GM18507 (cell line): ENCODE measurements at places on chromosomes 3 and 15.

GRCh38 chr3:112048911-112049310, 14.4 kb downstream of the TMPRSS7 start:
- DNase-seq, result no peak

DNA sequence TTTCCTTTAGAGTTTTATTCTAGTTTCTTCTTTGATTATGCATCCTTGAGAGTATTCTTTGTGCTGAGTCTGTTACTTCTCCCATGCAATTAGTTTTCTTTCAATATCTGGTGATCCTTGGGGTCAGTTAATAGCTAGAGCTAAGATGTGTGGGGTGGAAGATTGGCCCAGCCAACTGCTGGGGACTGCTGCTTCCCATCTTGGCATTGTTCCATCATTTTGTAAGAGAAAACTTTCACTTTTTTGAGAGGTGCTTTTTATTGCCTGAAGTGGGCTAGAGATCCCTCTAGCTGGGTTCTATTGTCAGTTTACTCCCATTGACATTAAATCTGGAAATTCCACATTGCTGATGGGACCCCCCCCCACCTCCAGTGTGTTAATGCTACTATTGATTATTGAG, 15.4 kb downstream of the BCL2L10 start:
- no peak for DNase-seq

- no peak for DNase-seq
Observed at GRCh38 chr3:69613286-69613685, 126.0 kb upstream of the MITF start.

DNA sequence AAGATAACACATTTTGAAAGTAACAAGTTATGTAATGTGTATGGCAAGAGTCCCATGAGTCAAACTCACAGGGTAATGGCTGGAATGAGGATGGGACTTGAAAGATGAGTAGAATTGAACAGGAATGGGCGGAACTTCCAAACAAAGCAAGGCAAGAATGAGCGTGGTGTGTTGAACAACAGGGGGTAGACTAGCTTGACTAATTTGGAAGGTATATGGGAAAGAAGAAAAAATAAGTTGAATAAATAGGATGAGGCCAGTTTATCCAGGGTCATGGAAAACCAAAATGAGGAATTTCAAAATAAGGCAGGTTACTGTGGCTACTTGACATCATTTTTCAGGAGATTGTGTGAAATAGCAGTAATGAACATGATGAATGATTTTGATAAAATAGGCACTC, 2.5 kb upstream of the DPH6 start:
- DNase-seq, result no peak

DNA sequence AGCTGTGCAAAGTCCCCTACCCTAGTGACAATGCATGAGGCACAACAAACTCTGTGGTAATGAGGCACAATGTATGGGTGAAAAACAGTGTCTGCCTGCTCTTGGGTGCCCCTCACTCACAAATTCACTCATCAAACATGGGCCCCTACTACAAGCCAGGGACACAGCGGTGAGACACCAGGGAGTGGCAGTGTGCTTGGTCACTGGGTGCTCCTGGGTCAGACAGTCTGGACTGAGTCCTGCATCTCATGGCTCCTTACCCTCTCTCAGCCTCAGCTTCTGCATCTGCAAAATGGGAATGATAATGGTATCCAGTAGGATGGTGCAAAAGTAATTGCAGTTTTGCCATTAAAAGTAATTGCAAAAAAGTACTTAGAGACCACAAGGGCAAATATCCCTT, 184.7 kb downstream of the MEGF11 start:
- no peak for DNase-seq

DNA sequence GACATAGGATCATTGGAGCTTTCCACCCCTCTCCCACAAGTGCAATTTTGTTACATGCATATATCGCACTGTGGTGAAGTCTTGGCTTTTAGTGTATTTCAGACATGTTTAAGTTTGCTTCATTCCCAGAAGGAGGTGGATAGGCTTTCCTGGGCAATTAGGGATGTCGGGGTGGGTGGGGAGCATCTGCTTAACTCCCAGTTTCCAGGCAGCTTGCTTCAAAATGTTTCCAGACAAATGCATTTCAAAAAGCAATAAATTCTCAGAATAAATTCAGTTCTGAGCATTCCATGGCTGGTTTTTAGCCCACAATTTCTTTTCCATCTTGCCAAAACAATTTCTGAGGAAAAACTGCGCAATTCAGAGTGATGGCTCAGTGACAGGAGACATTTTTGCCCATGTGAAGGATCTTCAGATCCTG, 227.7 kb upstream of the ZPLD1 start:
- no peak for DNase-seq

- no peak for DNase-seq
Observed at GRCh38 chr15:38650384-38650783, 85.8 kb upstream of the RASGRP1 start.

- DNase-seq, result no peak
Observed at GRCh38 chr3:35968043-35968622, 328.8 kb downstream of the ARPP21 start.

- no peak for DNase-seq
Observed at GRCh38 chr3:148648685-148649352, 48.9 kb upstream of the AGTR1 start.

GRCh38 chr3:40191850-40192448, 117.6 kb upstream of the EIF1B start:
- peak; percentile 26 for DNase-seq

GRCh38 chr3:51436998-51437639, 46.0 kb downstream of the RBM15B start:
- no peak for DNase-seq

DNA sequence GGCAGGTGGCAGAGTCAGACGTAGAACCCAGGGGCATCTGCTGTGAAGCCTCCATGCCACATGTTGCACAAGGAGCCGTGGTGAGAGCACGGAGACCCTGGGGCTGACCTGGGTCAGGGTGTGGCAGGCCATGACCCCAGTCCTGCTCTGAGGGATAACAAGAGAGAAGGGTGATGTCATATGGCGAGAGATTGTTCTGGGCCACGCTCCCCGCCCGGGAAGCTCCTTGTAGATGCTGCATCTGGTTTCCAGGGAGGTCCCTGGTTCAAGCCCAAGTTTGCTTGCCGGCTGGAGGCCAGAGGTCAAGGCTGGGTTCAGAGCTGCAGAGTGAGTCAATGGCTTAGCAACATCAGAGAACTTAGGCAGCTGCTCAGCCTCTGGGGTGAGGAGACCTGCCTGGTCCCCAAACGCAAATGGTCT, 17.3 kb downstream of the FGD5 start:
- no peak for DNase-seq

GRCh38 chr15:84819291-84819768, 2.2 kb downstream of the ALPK3 start:
- DNase-seq, result no peak

DNA sequence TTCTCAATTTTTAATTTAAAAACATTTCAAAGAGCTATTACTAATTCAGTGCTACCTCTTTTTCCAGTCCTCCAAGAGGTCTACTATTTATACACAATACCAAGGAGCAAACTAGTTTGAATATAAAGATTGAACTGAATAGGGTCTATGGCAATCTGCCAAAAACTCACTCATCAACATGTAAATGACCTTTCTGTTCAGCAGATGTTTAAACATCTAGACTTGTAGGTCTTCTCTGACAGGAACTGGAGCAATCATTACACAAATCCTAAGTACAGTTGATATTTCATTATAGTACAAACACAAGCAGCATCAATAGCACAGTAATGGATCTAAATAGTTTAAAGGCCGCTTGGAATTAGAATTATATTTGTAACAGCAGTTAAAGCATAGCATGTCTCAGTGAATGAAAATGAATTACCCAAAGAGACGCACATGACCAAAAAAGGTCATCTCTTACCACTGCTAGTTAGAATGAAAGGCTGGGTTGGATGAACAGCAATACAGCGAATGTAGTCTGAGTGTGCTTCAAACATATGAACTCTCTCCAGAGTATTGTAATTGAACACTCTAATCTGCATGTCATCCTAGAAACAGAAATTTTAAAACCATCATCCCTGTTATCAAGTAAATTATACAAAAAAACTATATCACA, 10.7 kb downstream of the COPB2 start:
- DNase-seq, result no peak

GRCh38 chr3:105837143-105837740, 31.6 kb downstream of the CBLB start:
- peak; percentile 50 for DNase-seq

DNA sequence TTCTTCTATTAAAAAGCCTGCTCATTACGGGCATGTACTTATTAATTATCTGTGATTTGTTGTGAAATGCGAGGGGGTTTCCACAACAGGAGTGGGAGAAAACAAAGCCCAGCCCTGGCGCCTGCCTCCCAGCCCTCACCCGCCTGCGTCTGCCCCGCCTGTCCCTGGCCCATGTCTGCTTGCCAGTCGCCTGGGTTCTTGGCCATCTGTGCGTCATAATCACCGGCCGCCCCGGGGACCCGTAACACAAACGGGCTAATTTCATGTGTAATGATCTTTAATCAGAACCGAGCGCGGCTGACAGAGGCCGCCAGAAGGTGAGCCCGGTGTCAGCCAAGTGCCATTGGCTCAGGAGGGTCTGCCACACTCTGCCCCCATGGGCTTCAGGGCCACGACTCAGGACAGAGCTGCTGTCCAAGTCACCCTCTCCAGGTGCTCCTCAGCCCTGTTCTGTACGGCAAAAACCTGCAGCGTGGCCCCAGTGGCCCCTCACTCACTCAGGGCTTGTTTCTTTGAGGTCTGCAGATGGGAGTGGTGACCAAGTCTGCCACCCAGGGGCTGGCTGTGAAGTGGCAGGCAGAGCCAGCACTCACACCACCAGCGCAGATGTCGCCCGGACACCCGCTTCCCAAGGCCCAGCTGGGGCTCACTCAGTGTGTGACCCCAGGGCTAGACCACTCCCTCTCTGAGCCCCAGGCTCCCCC, 28.8 kb upstream of the TMEM115 start:
- no peak for DNase-seq

DNA sequence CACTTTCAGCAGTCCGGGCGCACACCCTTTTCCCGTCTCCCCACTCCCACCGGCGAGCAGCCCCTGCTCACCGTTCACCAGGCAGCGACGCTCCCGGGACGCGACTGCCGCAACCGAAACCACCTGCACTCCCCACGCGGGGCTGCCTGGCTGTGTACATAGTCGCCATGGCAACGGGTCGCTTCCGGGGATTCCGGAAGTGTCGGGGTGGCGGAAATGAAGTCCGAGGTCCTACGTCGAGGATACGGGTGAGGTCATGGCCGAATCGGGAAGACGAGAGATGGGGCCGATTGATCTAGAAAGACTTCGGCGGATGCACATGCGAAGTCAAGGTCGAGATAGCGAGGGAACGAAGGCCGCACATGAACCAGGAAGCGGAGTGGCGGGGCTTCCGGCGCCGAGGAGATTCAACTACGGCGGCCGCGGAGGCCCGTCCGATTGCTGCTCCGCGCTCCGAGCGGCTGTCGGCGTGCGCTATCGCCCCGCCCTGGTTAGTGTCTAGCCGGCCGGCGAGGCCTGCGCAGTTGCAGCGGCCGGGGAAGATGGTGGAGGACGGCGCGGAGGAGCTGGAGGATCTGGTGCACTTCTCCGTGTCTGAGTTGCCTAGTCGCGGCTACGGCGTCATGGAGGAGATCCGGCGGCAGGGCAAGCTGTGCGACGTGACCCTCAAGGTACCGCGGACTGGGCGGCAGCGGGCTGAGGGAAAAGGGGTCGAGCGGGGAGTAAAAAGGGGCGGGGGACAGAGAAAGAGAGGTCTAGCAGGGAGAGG, at the start of the genes KIF9 and KLHL18:
TSS of gene KIF9 (minus strand) at position 376 of the 769 bp plus-strand sequence. CDS start 5,425 bp downstream, outside the sequence.
TSS of gene KLHL18 (plus strand) at position 521 of the 769 bp plus-strand sequence. CDS start at position 543, 22 bp downstream.
- peak; percentile 96 for DNase-seq

DNA sequence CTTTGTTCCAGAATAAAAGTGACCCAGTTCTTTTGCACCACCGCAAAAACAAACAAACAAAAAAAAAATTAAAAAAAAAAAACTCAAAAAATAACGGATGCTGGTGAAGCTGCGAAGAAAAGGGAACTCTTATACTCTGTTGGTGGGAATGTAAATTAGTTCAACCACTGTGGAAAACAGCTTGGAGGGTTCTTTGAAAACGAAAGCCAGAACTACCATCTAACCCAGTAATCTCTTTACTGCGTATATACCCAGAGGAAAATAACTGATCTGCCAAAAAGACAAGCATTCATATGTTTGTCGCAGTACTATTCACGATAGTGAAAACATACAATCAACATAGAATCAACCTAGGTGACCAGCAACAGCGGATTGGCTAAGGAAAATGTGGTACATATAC, 298.9 kb upstream of the CBLB start:
- DNase-seq, result no peak
